ENCODE measurements at places on chromosomes 3 and 15.

GRCh38 chr3:185381320-185382058, 18.6 kb downstream of the MAP3K13 start:
- no peak for DNase-seq

DNA sequence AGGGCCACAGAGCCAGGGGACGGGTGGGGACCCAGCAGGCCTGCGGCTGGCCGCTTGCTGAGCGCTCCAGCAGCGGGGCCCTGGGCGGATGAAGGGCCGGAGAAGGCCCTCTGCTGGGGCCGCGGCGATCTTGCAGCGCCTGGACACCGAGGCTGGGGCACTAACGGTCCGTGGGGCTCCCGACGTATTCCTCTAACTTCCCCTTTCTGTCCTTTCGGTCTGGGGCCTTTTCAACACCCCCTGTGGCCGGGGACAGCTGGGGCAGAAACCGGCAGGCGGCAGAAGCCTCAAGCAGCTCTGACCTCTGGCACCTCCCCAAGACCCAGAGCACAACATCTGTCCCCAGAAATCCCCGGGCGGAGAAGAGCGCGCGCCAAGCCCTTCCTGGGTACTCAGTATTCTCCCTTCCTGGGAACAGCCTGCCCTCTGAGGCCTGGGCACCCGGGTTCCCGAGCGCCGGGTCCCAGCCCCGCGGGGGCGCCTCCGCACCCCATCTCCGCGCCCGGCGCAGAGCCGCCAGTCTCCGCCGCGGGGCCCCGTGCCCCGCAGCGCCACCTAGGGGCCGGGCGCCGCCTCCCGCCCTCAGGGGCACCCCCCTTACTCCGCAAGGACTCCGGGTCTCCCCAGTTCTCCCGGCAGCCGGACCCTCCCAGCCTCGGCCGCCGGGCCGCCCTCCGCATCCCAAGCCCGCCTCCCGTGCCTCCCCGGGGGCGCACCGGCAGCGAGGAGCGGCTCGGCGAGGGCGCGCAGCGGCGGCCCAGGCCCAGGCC, 582 bp upstream of the SLCO3A1 start:
- DNase-seq: peak; percentile 41

DNA sequence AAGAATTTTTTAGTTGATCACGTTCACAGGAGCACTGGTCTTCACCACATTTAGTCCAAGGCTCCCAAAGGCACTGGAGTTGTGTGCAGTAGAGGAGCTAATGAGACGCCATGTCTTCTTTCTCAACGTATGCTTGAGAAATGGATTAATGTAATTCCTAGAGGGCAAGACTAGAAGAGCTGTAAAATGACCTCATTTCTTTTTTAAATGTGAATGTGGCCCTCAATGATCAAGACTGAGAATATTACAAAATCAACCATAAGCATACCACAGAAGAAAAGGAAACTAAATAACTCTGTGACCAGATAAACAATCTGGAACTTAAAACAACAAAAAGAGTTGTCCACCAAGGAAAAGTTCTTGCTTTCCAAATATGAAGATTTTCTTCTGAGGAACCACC, 112.1 kb upstream of the THBS1 start:
- DNase-seq: no peak

GRCh38 chr15:82999905-83000671, 11.4 kb downstream of the C15orf40 start:
- peak; percentile 70 for DNase-seq

DNA sequence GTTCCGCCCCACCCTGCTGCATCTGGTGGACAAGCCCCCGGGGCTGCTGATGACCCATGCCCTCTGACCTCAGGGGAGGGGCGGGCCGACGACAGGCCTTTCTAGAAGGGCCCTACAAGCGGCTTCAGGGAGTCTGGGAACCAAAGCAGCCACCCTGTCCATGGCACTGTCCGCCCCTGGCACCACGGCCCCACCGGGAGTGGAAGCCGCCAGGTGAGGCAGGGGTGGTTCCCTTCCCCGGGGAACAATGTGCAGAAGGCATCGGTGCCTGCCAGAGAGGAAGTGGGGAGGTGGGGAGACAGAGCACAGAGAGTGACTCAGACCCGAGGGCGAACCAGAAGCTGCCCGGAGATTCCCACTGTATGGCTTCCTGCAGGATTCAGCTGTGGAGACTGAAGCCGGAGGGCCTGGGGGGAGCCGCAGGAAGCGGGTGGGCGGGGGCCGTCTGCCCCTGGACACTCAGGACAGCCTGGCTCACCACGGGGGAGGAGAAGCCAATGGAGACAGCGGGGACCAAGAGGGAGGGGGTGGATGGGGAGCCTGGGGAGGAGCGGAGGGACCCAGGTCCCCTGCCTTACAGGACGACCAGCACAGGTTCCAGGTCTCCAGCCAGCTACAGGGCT, 134.0 kb downstream of the TPRA1 start:
- peak; percentile 11 for DNase-seq

GRCh38 chr3:113304856-113305540, 93.6 kb downstream of the BOC start:
- DNase-seq: no peak

DNA sequence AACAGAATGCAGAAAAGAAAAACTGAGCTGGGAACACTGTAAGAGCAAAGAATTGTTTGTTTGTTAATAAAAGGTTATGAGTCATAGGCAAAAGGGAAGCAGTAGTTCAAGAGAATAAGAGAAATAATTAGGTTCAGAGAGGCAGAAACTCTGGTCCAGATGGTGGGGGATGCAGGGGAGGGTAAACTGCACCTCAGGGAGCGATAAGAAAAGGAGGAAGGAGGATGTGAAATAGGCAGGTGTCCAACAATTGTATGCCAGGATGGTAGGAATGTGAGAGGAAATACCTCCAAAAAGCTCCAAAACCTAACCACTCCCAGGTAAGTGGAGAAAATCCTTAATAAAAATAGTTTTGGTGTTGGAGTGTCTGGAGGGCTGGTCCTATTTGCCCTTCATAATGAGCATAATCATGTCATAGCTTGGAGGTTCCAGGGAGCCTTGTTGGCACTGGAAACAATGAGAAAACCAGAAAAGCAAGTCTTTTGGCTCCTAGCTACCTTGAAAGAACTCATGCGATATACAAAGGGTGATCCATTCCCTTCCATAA, 405.4 kb upstream of the TBL1XR1 start:
- DNase-seq: peak; percentile 66
